ENCODE measurements at places on chromosomes 4 and X. TPM values are rescaled to one million over a fixed set of nuclear protein-coding genes. Genes with fewer than 3 reads are reported as not detected.

The MAP9 gene
- polyA plus RNA-seq = 1.8 TPM

The ARHGAP6 gene
- 3.1 TPM for polyA plus RNA-seq

The MAB21L2 gene
- 0.07 TPM for polyA plus RNA-seq

The PLXNA3 gene
- 9.7 TPM for polyA plus RNA-seq

The PHOX2B gene
- polyA plus RNA-seq = not detected

The AFM gene
- not detected for polyA plus RNA-seq

The PIR gene
- polyA plus RNA-seq = 8.6 TPM

The GPR50 gene
- polyA plus RNA-seq = not detected

The PNMA3 gene
- polyA plus RNA-seq = 4.5 TPM

The MAGEB6B gene
- not detected for polyA plus RNA-seq

The RAB40A gene
- polyA plus RNA-seq = 0.44 TPM

The SULT1B1 gene
- 0.22 TPM for polyA plus RNA-seq

The ADGRG2 gene
- 0.51 TPM for polyA plus RNA-seq

The ZNF595 gene
- polyA plus RNA-seq = 7.8 TPM

- no peak for DNase-seq
Measured at GRCh38 chr4:184450045-184450444, 24.3 kb downstream of the IRF2 start.

GRCh38 chr4:80097400-80098177 lies 24.6 kb upstream of the ANTXR2 start:
- no peak for DNase-seq

DNA sequence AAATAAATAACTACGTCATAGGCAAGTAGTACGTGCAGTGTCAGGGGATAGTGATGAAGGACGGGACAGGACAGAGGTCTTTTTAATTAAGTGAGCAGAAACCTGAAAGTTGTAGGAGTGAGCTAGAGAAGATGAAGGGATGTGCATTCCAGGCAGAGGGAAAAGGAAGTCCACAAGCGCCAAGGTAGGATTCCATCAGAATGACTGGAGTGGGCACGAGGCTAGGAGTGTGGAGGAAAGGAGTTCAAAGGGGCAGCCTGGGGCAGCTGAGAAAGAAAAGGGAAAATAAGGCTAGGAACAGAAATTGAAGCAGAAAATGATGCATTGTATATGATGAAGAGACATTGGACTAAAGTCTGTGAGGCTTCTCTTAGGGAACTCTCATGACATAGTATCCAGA lies 192.2 kb upstream of the TLL1 start:
- DNase-seq = no peak

- DNase-seq = no peak
Measured at GRCh38 chr4:99404595-99405287, 30.4 kb downstream of the ADH7 start.

DNA sequence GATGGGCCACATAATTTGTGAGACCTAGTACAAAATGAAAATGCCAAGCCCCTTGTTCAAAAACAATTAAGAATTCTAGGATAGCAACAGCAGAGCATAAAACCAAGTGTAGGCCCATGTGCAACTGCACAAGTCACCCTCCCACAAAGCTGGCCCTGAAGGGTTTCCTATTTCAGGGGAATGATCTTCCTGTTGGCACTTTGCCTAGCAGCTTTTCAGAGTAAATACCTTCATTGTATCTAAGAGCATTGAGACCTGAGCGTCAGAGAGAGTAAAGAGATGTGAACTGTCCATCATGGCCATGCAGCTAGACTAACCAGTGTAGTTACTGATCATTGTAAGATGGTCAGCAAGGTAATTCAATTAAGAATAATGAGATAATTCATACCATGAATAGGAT lies 113.6 kb downstream of the CNKSR2 start:
- no peak for DNase-seq

DNA sequence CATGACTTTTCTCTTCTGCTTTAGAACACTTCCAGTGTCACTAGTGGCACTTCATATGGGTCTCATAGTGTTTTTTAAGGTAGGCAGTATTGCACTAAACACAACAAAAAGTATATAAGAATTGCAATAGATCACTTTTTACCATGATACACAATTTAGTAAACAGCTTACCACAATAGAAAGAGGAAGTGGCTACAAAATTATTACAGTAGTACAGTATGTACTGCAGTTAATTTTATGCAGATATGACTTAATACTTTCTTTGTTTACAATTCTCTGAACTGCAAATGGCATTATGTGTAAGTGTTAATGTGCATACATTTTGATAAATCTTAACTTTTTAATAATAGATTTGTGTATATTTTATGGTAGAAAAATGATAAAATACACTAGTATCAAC lies 157.3 kb downstream of the RRAGB start:
- no peak for DNase-seq

GRCh38 chr4:78432896-78433295 lies 118.7 kb upstream of the ANXA3 start:
- no peak for DNase-seq

- DNase-seq = no peak
Measured at GRCh38 chr4:54517781-54518444, 139.8 kb upstream of the KIT start.

DNA sequence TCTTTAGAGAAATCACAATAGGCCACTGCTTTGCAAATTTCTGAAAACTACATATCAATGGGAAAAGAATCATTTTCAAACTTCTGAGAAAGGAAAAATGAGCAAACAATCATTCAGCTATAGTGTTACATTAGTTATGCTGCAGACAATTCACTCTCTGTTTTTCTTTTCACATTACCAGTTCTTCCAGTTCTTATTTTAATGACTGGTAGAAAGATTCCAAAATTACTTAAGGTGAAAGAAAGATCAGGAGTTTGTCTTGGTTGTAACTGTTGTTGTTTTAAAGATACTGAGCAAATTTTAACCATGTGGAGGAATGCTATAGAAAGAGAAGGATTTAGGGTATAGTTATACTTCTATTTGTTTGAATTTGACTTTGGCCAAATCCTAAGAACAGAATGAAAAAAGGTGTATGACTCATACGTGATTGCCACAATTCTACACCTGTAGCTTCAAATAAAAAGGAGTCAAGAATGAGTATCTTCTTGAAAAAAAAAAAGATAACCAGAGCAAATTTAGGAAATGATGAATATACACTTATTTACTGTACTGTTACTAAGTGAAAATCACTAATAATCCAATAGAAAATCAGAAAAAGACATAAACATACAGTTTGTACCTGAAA lies 21.0 kb upstream of the RASGEF1B start:
- no peak for DNase-seq

- DNase-seq = no peak
Measured at GRCh38 chr4:42531341-42532030, 125.4 kb downstream of the ATP8A1 start.

DNA sequence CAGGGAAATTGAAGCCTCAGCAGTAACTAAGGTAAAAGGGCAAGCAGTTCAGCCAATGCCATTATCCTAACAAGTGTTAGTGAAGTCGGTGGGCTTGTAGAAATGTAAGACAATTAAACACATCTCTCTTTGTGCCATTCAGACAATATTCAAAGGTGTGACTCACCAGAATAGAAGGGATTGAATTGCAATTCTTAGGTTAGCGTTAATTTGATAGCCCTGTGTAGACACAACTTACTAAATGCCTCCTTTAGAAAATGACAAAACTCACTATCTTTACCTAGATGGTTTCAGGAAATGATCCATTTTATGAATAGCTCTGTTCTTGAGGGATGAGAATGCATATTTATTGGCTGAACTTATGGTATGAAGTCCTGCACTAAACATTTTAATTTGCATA lies 35.2 kb downstream of the RPA4 start:
- no peak for DNase-seq

- DNase-seq = no peak
Measured at GRCh38 chrX:31316340-31316991, 244.6 kb upstream of the FTHL17 start.

- no peak for DNase-seq
Measured at GRCh38 chr4:108884596-108884995, 121.7 kb upstream of the ETNPPL start.

GRCh38 chrX:16160729-16161128 lies 6.6 kb upstream of the MAGEB17 start:
- no peak for DNase-seq

- DNase-seq = no peak
Measured at GRCh38 chr4:163164591-163164990, 2.1 kb downstream of the NAF1 start.

DNA sequence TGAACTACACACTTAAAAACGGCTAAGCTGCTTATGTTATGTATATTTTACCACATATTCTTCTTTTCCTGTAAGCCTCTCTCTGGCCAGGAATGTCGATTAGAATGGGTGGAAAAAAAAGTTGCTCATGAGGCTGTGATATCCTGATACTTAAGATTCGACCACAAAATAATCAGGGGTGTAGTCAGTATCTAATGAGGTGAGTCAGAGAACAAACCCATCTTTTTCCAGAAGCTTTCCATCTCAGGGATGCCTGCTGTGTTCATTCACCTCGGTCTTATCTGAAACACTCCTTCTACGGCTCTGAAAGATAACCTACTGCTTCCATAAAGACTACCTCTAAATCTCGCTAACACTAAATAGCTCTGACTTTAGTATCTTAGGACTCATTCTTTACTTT lies 142.7 kb upstream of the MAP3K15 start:
- DNase-seq = no peak

GRCh38 chr4:150782921-150783320 lies 201.0 kb downstream of the MAB21L2 start:
- no peak for DNase-seq

- no peak for DNase-seq
Measured at GRCh38 chrX:110146521-110146920, 143.6 kb downstream of the TMEM164 start.

GRCh38 chr4:1401409-1402020 lies 4.7 kb downstream of the NKX1-1 start:
- DNase-seq = no peak

DNA sequence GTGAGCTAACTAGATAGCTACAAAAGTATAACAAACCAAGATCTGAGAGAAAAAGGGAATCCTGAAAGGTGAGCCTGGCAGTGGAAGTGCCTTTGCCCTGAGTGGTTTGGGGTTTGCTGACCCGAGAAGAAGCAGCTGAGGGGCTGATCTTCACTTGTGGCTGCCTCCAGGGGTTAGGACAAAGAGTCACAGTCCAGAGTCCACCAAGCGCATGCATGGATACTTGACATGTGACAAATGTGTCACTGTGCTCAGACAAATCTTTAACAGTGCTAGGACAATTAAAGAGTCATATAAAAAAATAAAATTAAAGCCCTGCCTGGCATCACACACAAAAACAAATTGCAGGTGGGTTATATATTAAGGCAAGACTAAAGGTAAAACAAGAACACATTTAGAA lies 26.4 kb downstream of the HMGB3 start:
- DNase-seq = no peak

- DNase-seq = peak; percentile 3
Measured at GRCh38 chrX:3443184-3443583, 96.7 kb upstream of the MXRA5 start.

DNA sequence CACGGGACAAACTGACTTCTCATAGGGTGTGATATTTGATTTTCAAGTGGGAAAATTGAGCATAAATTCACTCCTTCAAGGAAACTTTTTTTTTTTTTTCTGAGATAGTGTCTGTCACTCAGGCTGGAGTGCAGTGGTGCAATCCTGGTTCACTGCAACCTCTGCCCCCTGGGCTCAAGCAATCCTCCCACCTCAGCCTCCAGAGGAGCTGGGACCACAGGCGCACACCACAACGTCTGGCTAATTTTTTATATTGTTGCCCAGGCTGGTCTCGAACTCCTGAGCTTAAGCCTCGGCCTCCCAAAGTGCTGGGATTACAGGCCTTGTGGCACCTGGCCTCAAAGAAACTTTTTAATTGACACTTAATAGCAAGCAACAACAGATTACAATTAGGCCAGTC lies 13.8 kb downstream of the CLDN34 start:
- DNase-seq = no peak

Measured in heart right ventricle (tissue), 16 donors.